Smooth muscle cell of the pulmonary artery (primary cell): ENCODE measurements at places on chromosomes 3 and 15. TPM values are rescaled to one million over a fixed set of nuclear protein-coding genes. Genes with fewer than 3 reads are reported as not detected.

Gene OCA2
- not detected in 2 replicates for total RNA-seq

Gene CMC1
- total RNA-seq, result 3.0 and 3.9 TPM in 2 replicates

Gene THSD4
- total RNA-seq, result 56.2 and 120 TPM in 2 replicates

Gene RASGRF1
- not detected in 2 replicates for total RNA-seq

Gene CHCHD4
- total RNA-seq, result 11.0 and 12.9 TPM in 2 replicates

Gene KIF23
- total RNA-seq, result 8.6 and 12.8 TPM in 2 replicates

Gene HRG
- total RNA-seq, result not detected in 2 replicates

Gene DHFR2
- total RNA-seq, result 4.3 and 4.4 TPM in 2 replicates

Gene KBTBD13
- total RNA-seq, result not detected in 2 replicates

Gene ARHGEF26
- total RNA-seq, result 1.4 and 1.5 TPM in 2 replicates

Gene CCDC9B
- 49.3 and 91.9 TPM in 2 replicates for total RNA-seq

Gene ZBED2
- 0.07 TPM in 1 of 2 replicates, not detected in the other for total RNA-seq

Gene CLDN1
- total RNA-seq, result 0.20 and 4.1 TPM in 2 replicates

Gene AADACL2
- not detected in 2 replicates for total RNA-seq

Gene CKMT1B
- not detected in 2 replicates for total RNA-seq

Gene OR5K2
- total RNA-seq, result not detected in 2 replicates

Gene ANKRD63
- total RNA-seq, result not detected in 2 replicates

Gene ZNF660
- total RNA-seq, result 1.8 and 2.2 TPM in 2 replicates

Gene SI
- total RNA-seq, result not detected in 2 replicates

Gene EPHB3
- 3.8 and 6.9 TPM in 2 replicates for total RNA-seq

Gene INSYN1
- 1.3 and 3.3 TPM in 2 replicates for total RNA-seq

Gene HYAL2
- 64.6 and 107 TPM in 2 replicates for total RNA-seq

Gene AMIGO3
- not detected in 2 replicates for total RNA-seq

Gene NANOGP8
- total RNA-seq, result not detected in 2 replicates

Gene CNTN3
- total RNA-seq, result 7.0 and 98.8 TPM in 2 replicates

Gene PCLAF
- 12.9 and 18.4 TPM in 2 replicates for total RNA-seq

Gene MTFMT
- total RNA-seq, result 11.7 and 14.7 TPM in 2 replicates

Gene COLQ
- total RNA-seq, result 0.36 and 1.3 TPM in 2 replicates

Gene RHOV
- 0.07 TPM in 1 of 2 replicates, not detected in the other for total RNA-seq

Gene PIGZ
- total RNA-seq, result 3.4 TPM in 2 replicates

Gene ADAMTSL3
- total RNA-seq, result 0.78 and 1.6 TPM in 2 replicates

Gene RTP4
- 0.20 and 0.59 TPM in 2 replicates for total RNA-seq

Gene TMC3
- total RNA-seq, result 0.13 and 0.20 TPM in 2 replicates

Gene IL12A
- 1.8 and 3.7 TPM in 2 replicates for total RNA-seq

Gene B3GNT5
- 2.0 and 3.7 TPM in 2 replicates for total RNA-seq

Gene MNS1
- 0.30 and 2.3 TPM in 2 replicates for total RNA-seq

Gene PRSS50
- total RNA-seq, result not detected in 2 replicates

Gene EPHA6
- not detected in 2 replicates for total RNA-seq

Gene CCNB2
- 4.0 and 11.1 TPM in 2 replicates for total RNA-seq

Gene CHRM5
- 0.07 TPM in 1 of 2 replicates, not detected in the other for total RNA-seq
